ENCODE measurements at places on chromosomes 13 and 19. TPM values are rescaled to one million over a fixed set of nuclear protein-coding genes. Genes with fewer than 3 reads are reported as not detected.

The CCDC159 gene
- total RNA-seq, result 19.6 TPM

The SLC10A2 gene
- total RNA-seq, result not detected

The LILRA6 gene
- total RNA-seq, result 1.8 TPM

The ZNF433 gene
- 2.5 TPM for total RNA-seq

DNA sequence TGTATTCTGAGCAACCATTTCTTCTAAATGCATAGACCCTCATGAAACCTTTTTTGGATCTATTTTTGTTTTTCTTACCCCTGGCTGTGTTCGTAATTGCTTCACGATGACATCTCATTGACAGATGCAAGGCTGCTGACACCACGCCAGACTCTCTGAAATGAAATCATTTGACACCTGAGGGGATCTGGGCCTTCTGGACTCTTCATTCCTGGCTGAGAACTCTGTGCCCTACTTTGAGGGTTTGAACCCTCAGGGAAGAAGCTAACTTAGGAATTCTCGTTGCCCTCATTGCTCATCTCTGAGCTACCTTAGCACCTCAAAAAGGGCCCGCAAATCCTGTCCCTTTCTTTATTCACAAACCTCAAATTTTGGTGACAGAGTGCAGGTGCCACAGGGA is 40.5 kb upstream of the NBEA start:
- DNase-seq, result no peak

GRCh38 chr19:12478234-12478941 is 6.2 kb downstream of the ZNF709 start:
- no peak for DNase-seq

- DNase-seq, result peak; percentile 84
Measured at GRCh38 chr19:49809160-49809940, 3.7 kb downstream of the FUZ start.

DNA sequence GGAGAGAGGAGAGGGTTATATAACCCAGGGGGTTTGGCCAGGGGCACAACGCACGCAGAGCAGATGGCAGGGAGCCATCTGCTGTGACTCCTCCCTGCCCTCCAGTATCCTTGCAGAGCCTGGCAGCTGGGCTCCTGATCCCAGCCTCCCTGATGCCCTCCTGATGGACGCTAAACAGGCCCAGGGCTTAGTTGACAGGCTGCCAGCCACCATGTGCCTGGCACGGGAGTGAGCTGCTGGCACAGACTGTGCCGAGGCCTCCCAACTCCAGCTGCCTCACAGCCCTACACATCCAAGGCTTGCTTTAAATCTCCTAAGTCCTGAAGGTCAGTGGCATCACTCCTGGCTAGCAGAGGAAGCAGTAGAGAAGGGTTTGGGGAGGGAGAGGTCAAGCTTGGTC is 16.7 kb downstream of the SYDE1 start:
- peak; percentile 97 for DNase-seq

GRCh38 chr13:97002581-97002980 is 8.3 kb upstream of the OXGR1 start:
- DNase-seq, result no peak

- DNase-seq, result no peak
Measured at GRCh38 chr19:55855160-55855559, 18.8 kb downstream of the NLRP4 start.

DNA sequence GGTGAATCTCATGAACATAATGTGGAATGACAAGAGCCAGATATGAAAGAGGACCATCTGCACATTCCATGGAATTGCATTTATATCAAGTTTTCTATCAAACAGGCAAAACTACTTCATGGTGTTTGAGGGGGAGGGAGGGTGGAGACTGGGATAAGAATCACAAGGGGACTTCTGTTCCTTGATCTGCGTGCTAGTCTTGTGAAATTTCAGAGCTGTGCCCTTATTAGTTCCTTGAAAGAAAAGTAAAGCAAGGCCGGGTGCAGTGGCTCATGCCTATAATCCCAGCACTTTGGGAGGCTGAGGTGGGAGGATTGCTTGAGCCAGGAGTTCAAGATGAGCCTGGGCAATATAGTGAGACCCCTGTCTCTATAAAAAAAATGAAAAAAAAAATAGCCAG is 30.2 kb upstream of the CEBPG start:
- no peak for DNase-seq

GRCh38 chr19:1076046-1076386 is 9.0 kb downstream of the ARHGAP45 start:
- DNase-seq, result no peak

- no peak for DNase-seq
Measured at GRCh38 chr19:48596679-48597465, 9.7 kb upstream of the SPACA4 start.

DNA sequence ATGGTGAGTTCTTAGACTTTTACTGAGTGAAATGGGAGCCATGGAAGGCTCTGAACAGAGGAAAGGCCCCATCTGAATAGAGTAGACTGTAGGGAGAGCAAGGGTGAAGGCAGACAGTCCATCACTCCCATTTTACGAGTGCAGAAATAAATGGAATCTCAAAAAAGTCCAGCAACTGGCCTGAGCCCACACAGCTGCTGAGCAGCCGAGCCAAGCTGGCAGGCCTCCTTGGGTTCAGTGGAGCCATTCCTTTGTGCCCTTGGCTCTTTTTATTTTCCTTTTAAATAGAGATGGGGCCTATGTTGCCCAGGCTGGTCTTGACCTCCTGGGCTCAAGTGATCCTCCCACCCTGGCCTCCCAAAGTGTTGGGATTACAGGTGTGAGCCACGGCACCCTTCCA is 1.0 kb upstream of the MYH14 start:
- no peak for DNase-seq

DNA sequence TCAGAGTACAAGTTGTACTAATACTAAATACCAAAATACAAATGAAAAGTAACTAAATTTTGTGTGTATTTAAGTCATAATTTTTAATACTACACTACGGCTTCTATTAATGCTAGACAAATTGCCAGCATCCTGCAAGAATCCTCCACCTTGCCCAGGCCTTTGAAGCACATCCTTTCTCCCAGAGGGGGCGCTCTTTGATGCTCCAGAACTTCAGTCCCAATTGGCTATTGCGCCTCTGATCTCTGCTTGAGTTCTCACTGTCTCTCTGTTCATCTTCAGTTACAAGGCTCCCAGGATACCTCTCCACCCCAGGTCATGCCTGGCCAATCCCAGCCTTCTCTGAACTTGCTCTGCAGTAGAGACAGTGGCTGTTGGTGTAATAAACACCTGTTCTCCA is 141.0 kb downstream of the DCLK1 start:
- DNase-seq, result no peak

GRCh38 chr19:42291435-42291810 is 10.5 kb upstream of the PRR19 start:
- DNase-seq, result no peak
